ENCODE measurements at places on chromosomes 3 and 15.

DNA sequence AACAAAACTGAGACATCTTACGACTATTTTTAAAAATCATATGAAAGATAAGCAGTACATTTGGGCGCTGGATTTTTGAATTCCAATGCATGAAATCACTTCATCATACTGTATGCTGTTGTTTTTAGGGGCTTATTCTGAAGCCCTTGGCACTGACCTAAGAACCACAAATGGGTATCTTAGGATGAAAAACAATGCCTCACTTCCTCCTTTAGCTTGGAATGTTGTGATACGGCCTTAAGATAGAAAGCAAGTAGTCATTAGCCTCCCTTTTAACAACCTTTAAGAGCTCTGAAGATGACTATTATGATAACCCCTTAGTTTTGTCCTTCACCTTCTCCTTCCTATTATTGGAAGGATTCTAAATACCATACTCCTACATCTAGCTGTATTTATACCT, 289.8 kb downstream of the ARPP21 start:
- DNase-seq, result no peak

DNA sequence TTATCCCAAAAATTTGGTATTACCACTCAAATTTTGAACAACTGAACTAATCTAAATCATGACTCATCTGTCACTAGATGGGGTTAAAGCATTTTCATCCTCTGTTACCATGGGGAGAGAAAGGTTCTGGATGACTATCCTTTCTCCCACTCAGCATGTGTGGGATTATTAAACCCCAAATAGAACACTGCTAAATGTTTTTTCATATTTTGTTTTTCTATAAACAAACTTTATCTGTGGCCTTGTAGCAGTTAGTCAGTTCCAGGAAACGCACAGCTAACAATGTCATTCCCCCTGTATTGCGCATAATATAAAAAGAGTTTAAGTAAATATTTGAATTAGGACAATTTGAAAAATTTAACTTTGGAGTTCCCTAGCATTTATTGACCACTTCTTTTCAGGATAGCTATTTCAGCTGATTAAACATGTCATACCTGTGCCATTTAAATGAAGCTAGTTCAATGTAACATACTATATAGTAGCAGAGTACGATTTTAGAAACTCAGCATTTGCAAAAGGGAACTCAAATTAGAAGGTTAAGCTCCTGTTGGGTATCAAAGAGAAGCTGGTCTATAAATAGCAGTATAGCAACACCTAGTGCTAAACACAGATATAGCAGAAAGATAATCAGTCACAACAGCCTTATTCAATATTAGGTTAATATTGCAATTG, 9.2 kb upstream of the TMEM212 start:
- no peak for DNase-seq

GRCh38 chr3:147015334-147015733, 391.0 kb downstream of the ZIC4 start:
- no peak for DNase-seq

- no peak for DNase-seq
Observed at GRCh38 chr15:101118615-101119014, 133.2 kb downstream of the CHSY1 start.

DNA sequence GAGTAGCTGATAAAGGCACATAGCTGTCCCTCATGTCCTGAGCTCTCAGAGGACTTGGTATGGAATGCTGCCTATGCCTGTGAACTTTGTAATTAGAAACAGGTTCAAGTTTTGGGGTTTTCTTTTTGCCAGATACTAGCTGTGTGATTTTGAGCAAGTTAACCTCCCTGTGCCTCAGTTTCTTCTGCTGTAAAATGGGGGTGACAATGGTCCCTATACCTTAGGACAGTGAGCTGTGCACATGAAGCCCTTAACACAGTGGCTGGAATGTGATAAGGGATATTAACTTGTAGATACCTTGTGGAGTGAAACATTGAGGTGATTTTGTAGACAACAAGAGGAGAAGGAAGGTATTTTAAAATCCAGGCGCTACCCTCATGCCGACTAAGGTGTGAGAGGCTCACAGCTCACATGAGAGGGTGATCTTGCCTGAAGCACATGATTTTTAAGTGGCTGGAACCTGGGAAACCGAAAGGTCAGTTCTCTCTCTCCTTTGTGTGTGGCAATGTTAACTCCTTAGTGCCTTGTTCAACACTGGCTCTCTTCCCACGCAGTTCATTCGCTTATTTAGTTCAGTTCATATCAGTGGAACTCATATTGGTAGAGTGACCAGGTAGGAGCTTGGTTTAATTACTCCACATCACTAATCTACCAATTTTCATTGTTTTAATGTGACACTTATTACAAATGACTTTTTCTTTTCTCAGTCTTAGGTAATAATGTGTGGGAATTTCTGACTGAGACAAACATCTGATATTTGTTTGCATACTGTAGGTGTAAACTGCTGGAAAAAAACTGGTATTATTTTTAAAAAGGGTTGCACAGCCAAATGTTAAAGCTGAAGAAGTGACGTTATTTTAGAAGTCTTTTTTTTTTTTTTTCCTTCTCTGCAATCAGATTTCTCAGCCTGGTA, 236.2 kb downstream of the ITPR1 start:
- DNase-seq, result no peak

DNA sequence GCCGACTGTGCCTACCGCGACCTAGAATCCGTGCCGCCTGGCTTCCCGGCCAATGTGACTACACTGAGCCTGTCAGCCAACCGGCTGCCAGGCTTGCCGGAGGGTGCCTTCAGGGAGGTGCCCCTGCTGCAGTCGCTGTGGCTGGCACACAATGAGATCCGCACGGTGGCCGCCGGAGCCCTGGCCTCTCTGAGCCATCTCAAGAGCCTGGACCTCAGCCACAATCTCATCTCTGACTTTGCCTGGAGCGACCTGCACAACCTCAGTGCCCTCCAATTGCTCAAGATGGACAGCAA, 1.4 kb downstream of the ISLR start:
- DNase-seq, result no peak
